Common myeloid progenitor, CD34-positive (primary cell): ENCODE measurements at places on chromosomes 3 and 15.
A peak's percentile ranks its signal among the peaks of the same experiment; 100 is the strongest.

GRCh38 chr3:157844800-157845565 is 261.2 kb downstream of the SHOX2 start:
- DNase-seq, result no peak

- DNase-seq, result peak; percentile 2
Measured at GRCh38 chr15:95826412-95827195, 503.9 kb upstream of the NR2F2 start.

DNA sequence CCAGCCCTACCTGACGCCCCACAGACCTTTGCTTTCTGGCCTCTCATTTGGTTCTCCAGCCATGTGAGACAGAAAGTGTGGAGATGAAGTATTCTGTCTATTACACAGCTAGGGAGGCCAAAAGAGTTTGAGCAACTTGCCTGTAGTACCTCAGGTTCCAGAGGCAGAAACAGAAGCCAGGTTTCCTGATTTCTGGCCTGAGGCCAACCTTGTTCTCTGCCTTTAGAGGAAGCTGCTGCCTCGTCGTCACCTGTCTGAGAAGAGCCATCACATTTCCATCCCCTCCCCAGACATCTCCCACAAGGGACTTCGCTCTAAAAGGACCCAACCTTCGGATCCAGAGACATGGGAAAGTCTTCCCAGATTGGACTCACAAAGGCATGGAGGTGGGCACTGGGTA is 3.8 kb downstream of the IL17RE start:
- DNase-seq, result no peak

- DNase-seq, result no peak
Measured at GRCh38 chr3:150094150-150094933, 123.6 kb upstream of the PFN2 start.

GRCh38 chr3:176795891-176796290 is 401.4 kb downstream of the TBL1XR1 start:
- DNase-seq, result no peak

GRCh38 chr3:157819270-157820156 is 286.7 kb downstream of the SHOX2 start:
- no peak for DNase-seq

DNA sequence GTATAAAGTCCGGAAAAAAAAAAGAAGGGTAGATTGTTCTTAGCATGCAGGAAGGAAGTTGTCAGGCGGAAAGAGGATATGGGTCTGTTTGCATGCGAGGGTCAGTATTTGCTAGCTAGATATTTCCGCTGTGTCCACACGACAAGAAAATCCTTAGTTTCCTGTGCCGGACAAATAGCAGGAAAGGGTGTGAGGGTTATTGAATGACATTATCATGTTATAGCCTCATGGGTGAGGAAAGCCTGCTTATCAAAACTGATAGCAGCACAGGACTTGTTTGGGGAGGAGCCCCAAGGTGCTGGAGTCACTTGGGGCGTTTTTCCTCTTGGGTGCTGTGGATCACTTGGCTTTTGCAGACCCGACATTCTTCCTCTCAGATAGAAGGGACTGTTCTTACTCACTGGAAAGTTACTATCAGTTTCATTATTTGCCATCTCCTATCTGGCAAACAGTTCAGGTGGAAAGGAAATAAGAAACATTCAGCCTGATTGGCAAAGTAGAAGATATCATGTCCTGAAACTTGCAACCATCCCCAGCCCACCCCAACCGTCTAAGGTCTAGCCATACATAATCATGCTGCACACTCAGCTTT is 127.2 kb upstream of the DPH6 start:
- DNase-seq, result no peak

GRCh38 chr3:116230431-116231020 is 214.8 kb downstream of the LSAMP start:
- no peak for DNase-seq

- no peak for DNase-seq
Measured at GRCh38 chr3:24318677-24319287, 175.9 kb downstream of the THRB start.

GRCh38 chr3:82355228-82355627 is 593.8 kb upstream of the GBE1 start:
- no peak for DNase-seq

DNA sequence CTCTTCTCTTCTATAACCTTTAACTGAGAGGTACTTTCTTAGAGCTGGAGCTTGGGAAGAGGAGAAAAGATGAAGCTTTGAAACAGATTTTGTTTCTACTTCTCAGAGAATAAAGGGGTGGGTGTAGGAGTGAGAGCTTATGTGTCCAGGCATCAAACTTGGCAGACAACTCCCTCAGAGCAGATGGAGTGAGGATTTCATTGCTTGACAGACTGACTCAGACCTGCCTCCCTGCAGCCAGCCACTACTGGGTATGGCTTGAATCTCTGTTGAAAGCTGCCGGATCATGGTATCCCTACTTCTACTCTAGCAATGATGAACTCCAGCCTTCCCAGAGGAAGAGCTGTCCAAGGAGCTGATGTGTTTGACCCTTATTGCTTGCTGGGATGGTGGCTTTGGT is 36.7 kb downstream of the SYN2 start:
- DNase-seq, result no peak

DNA sequence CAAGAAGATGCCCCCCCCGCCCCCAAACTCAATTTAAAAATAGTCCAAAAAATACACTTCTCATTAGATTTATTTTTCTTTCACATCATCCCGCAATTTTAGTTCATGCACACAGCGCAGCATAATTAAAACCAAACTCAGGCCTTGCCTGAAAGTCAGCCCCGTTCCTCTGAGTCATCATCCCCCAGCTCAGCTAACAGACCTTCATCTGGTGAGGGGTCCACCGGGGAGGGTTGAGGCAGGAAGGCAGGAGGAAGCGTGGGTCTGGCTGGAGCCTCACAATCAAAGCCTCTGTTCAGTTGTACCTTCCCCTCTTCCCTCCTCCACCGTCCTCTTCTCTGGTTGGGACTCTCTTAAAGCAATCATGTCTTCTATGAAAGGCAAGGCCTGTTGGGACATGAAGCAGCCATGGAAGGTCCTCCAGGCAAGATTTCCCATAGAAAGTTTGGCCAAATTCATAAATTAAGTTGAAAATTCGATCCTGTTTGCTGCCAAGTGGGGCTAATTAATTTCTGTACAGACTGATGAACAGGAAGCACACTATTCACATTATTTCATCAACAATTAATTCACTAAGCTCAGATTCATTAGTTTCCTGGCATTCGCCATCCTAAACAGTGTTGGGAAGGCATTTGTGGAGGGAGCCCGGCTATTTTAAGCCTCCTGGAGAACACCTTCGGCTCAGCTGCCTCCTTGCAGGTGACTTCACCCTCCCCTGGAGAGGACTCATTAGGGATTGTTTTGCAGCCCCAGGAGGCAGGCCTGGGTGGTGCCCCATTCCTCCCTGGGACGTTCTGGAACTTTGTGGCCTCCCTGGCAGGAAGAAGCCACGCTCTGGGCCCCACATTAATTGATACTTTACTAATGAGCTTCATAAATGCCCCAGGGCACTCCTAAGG is 72.3 kb upstream of the BNC1 start:
- DNase-seq, result peak; percentile 61

- DNase-seq, result no peak
Measured at GRCh38 chr15:33846142-33846541, 122.2 kb upstream of the CHRM5 start.

DNA sequence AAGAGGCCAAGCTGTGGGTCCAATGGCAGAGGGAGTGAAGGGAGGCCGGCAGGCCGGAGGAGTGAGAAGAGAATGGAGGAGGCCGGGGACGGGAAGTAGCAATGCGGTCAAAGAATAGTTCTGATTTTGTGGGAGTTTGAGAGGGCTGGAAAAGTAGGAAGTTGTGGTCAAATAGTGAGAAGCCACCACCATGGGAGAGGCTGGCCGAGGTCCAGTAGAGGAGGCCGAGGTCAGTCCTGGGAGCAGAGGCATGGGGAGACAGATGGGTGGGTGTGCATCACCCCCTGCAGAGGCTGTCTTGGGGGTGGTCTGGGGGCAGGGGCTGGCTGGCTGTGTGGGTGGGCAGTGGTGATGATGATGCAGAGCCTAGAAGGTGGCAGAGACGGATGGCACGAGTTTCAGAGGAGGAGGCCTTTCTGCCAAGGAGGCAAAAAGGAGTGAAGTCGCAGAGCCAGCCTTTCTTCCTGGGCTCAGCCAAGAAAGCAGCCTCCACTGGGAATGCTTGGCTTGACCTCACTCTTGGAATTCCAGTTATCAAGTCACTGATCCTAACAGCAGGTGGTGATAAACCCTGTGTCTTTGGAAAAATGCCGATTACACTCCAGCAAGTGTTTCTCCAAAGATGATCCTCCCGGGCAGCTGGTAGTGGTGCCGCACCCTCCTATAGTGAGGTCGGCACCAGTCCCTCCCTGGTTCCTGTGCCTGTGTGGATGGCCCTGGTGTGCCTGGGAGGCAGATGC is 57.3 kb downstream of the ARNT2 start:
- no peak for DNase-seq

DNA sequence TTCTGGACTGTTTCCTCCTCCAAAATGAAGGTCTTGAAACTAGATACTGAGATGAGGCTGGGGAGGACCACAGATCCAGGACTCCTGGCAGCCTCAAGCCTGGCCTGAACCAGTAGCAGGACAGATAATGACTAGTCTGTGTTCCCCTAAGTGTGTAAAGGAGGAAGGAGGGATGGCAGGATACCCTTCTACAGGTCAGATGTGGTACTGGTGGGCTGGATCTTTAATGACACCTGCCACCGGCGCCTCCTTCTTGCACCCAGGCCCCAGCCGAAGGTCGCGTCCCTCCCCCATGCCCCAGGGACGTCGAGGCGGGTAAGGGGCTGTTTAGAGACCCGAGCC is 556 bp downstream of the USP19 start:
- no peak for DNase-seq

- peak; percentile 62 for DNase-seq
Measured at GRCh38 chr3:106826791-106827311, 550.4 kb upstream of the CCDC54 start.

- DNase-seq, result no peak
Measured at GRCh38 chr3:136957751-136958288, at the start of gene IL20RB. Gene IL20RB, plus strand, starts transcription at chr3:136957983. Its CDS starts 131 bp downstream, at chr3:136958114.
